Smooth muscle cell of trachea (primary cell): ENCODE measurements at places on chromosomes 1 and 21. TPM values are rescaled to one million over a fixed set of nuclear protein-coding genes. Genes with fewer than 3 reads are reported as not detected.

The MASP2 gene
- total RNA-seq: under 0.01 TPM in 1 of 2 replicates, not detected in the other

The CDCA8 gene
- 1.5 and 16.4 TPM in 2 replicates for total RNA-seq

The RXRG gene
- 0.17 TPM in 1 of 2 replicates, not detected in the other for total RNA-seq

The SYPL2 gene
- total RNA-seq: 0.29 and 1.2 TPM in 2 replicates

The SPATA45 gene
- not detected in 2 replicates for total RNA-seq

The LCE1A gene
- not detected in 2 replicates for total RNA-seq

The ALX3 gene
- total RNA-seq: not detected in 2 replicates

The TIE1 gene
- 0.17 and 5.5 TPM in 2 replicates for total RNA-seq

The GGPS1 gene
- 24.1 and 33.5 TPM in 2 replicates for total RNA-seq

The RAVER2 gene
- total RNA-seq: 4.6 and 8.1 TPM in 2 replicates

The CITED4 gene
- total RNA-seq: 1.2 and 2.5 TPM in 2 replicates

The NGF gene
- total RNA-seq: 5.7 and 10.1 TPM in 2 replicates

The STIL gene
- total RNA-seq: 2.6 and 11.2 TPM in 2 replicates

The HMGCL gene
- total RNA-seq: 84.5 and 86.0 TPM in 2 replicates

The YARS1 gene
- 139 and 154 TPM in 2 replicates for total RNA-seq

The PRDM16 gene
- 1.5 and 4.8 TPM in 2 replicates for total RNA-seq

The KCNQ4 gene
- under 0.01 TPM in 2 replicates for total RNA-seq

The PDIK1L gene
- 2.6 and 4.4 TPM in 2 replicates for total RNA-seq

The CR1L gene
- not detected in 2 replicates for total RNA-seq

The GBP4 gene
- total RNA-seq: 0.15 and 0.33 TPM in 2 replicates

The A3GALT2 gene
- 0.44 TPM in 1 of 2 replicates, not detected in the other for total RNA-seq

The DYNLT4 gene
- total RNA-seq: not detected in 2 replicates

The NBPF6 gene
- total RNA-seq: not detected in 2 replicates

The IRF6 gene
- total RNA-seq: 1.8 and 3.6 TPM in 2 replicates

The AMPD1 gene
- not detected in 2 replicates for total RNA-seq

The LYST gene
- total RNA-seq: 23.7 and 35.7 TPM in 2 replicates

The CHIA gene
- not detected in 2 replicates for total RNA-seq

The ENO1 gene
- 1,419 and 2,540 TPM in 2 replicates for total RNA-seq

The SH2D1B gene
- not detected in 2 replicates for total RNA-seq

The AHDC1 gene
- total RNA-seq: 12.7 and 15.1 TPM in 2 replicates

The CD5L gene
- not detected in 2 replicates for total RNA-seq

The GNG4 gene
- not detected in 2 replicates for total RNA-seq

The UQCRHL gene
- total RNA-seq: 1.2 and 2.0 TPM in 2 replicates

The HOOK1 gene
- under 0.01 TPM in 1 of 2 replicates, not detected in the other for total RNA-seq

The BMP8B gene
- total RNA-seq: not detected in 2 replicates

The FMO5 gene
- 1.3 and 2.2 TPM in 2 replicates for total RNA-seq

The CYP4Z1 gene
- not detected in 2 replicates for total RNA-seq

The TACSTD2 gene
- total RNA-seq: 0.15 and 0.33 TPM in 2 replicates

The CD84 gene
- total RNA-seq: not detected in 2 replicates

The LENEP gene
- total RNA-seq: not detected in 2 replicates

The KIF17 gene
- 1.5 and 4.1 TPM in 2 replicates for total RNA-seq

The RORC gene
- total RNA-seq: under 0.01 and 0.15 TPM in 2 replicates

The PROK1 gene
- total RNA-seq: not detected in 2 replicates

The VASH2 gene
- 0.99 and 1.0 TPM in 2 replicates for total RNA-seq

The ARHGEF16 gene
- not detected in 2 replicates for total RNA-seq

The LRRC3 gene
- total RNA-seq: 0.44 and 0.66 TPM in 2 replicates

The NUF2 gene
- 3.5 and 29.7 TPM in 2 replicates for total RNA-seq

The NFASC gene
- total RNA-seq: 19.1 and 49.0 TPM in 2 replicates

The JAM2 gene
- 1.5 and 2.6 TPM in 2 replicates for total RNA-seq

The MAD2L2 gene
- total RNA-seq: 44.2 and 60.1 TPM in 2 replicates

The KRTAP19-3 gene
- not detected in 2 replicates for total RNA-seq

The SPRR1A gene
- total RNA-seq: not detected in 2 replicates

The FOXD2 gene
- 0.29 and 0.66 TPM in 2 replicates for total RNA-seq

The ZNF697 gene
- total RNA-seq: 7.9 and 12.1 TPM in 2 replicates

The TBX15 gene
- total RNA-seq: under 0.01 TPM in 1 of 2 replicates, not detected in the other

The SLC45A1 gene
- 1.2 and 4.8 TPM in 2 replicates for total RNA-seq

The PRR9 gene
- not detected in 2 replicates for total RNA-seq

The OR2L3 gene
- not detected in 2 replicates for total RNA-seq

The TAL1 gene
- total RNA-seq: under 0.01 TPM in 2 replicates
